ENCODE measurements at places on chromosomes 2 and 18.
A peak's percentile ranks its signal among the peaks of the same experiment; 100 is the strongest.

DNA sequence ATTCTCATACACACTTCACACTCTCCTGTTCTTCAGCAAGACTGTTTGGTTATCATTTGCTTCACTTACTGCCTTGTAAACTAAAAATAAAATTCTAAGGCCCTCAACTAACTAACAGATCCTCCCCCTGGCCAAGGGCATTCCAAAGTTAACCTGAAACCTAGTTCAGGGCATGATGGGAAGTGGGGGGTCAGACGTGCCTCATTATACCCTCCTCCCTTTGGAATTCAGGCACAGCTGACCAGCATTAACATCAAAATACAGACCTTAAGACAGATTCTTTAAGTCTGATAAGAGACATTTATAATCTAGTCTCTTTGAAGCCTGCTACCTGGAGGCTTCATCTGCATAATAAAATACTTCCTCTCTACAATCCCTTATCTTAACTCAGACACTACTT lies 221.0 kb downstream of the NOL4 start:
- no peak for DNase-seq

- DNase-seq: peak; percentile 84
These were observed 30.7 kb upstream of the PTMA start for GRCh38 chr2:231677632-231678104.

DNA sequence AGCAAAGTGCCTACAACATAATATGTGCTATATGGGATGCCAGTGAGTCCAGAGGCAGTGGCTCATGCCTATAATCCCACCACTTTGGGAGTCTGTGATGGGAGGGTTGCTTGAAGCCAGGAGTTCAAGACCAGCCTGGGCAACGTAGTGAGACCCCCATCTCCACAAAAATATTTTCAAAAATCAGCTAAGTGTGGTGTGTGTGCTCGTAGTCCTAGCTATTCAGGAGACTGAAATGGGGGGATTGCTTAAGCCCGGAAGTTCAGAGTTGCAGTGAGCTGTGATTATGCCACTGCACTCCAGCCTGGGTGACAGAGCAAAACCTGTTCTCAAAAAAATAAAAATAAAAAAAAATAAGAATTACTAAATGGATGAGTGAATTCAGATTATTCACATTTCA lies 23.4 kb downstream of the OTX1 start:
- DNase-seq: no peak

DNA sequence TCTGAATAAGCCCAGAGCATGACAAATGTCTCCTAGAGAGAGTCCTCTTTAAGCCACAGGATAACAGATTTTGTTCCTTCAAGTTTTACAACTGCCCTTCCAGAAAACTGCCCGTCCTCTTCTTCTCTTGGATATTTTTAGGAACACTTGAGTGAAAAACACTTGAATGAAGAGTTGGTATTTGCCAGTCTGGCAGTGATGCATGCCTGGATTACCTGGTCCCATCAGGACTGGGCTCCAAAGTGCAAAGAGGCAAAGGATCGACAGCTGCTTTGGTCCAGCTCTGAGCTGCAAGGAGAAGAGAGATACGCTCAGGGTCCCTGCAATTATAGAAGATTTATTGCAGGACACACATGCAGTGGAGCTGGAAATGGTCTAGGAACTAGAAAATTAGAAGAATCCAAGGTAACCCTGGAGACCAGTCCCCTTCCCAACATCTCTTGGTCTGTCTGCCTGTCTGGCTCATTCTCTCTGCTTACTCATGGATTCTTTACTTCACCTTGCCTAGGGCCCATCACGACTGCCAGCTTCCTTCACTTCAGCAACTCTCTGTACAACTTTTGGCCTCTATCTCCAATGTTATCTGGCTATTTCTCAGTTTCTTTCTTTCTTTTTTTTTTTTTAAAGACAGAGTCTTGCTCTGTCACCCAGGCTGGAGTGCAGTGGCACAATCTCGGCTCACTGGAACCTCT lies 112.1 kb upstream of the SIX2 start:
- DNase-seq: no peak

GRCh38 chr2:200039724-200040650 lies 84.6 kb downstream of the MAIP1 start:
- no peak for DNase-seq

DNA sequence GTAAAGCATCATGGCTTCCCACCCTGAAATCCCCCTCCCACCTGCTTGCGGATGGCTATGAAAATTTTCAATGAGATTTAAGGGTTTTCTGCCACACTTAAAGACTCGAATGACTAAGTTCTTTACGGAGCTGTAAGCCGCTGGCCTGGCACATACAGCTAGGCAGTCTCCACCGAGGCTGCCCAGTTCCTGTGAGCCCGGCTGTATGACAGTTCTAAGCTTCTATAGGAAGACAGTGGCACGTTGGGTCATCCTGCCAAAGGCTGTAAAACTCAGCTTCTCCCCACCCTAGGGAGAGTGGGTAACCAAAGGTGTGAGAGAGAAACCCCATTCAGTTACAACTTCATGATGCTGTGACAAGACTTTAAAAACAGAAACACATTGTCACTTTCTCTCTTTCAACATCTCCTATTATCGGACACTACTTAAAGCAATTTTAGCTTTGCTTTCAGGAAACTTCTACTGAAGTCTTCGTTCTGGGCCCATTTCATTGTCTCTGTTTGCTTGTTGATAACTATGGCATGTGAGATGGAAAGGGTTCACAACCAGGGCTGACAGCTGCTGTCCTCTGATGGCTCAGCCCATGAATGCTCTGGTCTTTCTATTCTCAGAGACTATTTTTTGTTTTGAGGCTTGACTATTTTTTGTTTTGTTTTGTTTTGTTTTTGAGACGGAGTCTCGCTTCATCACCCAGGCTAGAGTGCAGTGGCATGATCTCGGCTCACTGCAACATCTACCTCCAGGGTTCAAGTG lies 7.1 kb downstream of the CASP8 start:
- DNase-seq: no peak

- no peak for DNase-seq
These were observed 219.2 kb downstream of the MTX2 start for GRCh38 chr2:176488431-176488830.

GRCh38 chr18:50312296-50313030 lies 25.0 kb upstream of the CXXC1 start:
- peak; percentile 53 for DNase-seq

GRCh38 chr18:57353940-57354461 lies 1.6 kb downstream of the ST8SIA3 start:
- DNase-seq: no peak

GRCh38 chr18:79395761-79396404 lies at the start of gene NFATC1:
NFATC1 (plus strand) TSS chr18:79395930; CDS start chr18:79396225, 295 bp downstream.
- peak; percentile 76 for DNase-seq

DNA sequence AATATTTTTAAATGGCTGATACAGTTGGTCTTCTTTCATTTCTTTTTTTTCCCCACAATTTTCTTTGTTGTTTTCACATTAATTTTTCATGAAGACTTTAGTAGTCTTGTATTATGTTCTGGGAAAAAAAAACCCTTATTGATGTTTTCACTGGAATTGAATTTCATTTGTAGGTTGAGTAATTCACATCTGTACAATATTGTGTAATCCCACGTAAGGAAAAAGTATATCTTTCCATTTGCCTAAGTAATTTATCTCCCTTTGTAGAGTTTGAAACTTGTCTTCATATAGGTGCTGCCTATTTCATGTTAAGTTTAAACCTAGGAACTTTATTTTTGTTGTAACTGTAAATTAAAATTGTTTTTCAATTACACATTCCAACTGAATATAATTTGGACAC lies 2.0 kb downstream of the DNAJC27 start:
- DNase-seq: no peak

DNA sequence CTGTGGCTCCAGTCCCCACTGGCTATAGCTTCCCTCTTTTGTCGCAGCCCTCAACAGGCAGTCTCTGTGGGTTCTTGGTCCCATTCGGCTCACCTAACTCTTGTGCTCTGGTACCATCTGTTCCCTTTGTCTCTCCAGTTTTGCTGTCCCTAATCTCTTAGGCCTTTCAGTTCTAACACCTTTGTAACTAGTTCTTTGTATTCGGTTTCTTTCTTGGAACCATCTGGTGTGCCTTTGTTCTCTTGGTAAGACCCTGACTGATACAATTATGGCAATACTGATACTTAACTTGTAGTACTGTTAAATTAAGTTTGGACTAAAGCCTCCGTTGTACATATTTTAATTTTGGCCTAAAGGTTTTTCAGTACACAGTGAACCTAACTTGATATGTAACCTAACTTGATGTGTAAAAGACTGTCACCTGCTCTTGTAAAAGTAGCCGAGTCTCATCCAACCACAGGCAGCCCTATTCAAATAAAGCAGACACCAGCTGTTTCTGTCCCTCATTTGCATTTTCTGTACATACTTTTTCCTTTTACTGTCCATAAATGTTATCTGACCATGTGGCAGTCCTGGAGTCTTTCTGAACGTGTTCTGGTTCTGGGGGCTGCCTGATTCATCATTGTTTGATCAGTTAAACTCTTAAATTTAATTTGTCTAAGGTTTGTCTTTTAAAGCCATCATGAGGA lies 4.8 kb upstream of the MRPL44 start:
- DNase-seq: no peak

- no peak for DNase-seq
These were observed 2.8 kb upstream of the NRP2 start for GRCh38 chr2:205679410-205680009.

DNA sequence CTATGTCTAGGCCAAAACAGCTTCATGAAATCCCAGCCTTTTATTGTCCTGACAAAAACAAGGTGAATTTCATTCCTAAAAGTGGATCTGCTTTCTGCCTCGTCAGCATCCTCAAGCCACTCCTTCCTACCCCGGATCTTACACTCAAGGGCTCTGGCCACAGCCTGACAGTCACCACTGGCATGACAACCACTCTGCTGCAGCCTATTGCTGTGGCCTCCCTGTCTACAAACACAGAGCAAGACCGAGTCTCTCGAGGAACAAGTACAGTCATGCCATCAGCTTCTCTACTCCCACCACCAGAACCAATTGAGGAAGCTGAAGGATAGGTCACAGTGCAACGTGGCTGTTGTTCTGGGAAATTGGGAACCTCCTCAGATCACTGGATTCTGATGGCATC lies 106.1 kb downstream of the ICA1L start:
- DNase-seq: no peak

DNA sequence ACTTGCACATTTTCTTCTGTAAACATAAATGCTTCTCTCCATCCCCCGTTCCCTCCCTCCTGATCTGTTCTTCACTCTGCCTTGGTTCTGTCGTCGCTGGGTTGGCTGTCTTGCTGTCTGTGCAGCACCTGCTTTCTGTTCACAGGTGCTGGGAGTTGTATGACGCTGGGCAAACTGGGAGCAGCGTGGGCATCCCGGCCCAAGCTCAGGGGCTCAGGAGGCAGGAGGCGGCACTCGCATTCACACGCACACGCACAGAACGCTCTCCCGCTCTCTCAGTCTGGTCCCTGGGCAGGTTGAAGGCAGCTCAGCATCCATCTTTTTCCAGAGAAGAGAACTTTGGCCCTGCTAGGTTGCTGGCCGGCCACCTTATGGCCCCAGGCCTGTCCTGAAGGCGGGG lies 55.7 kb downstream of the GBX2 start:
- no peak for DNase-seq

Measured in naive B cell (primary cell).